ENCODE measurements at places on chromosomes 3 and 15.
A peak's percentile ranks its signal among the peaks of the same experiment; 100 is the strongest.

GRCh38 chr3:10557781-10558373 lies 52.5 kb upstream of the ATP2B2 start:
- DNase-seq, result peak; percentile 22

GRCh38 chr3:179373938-179374337 lies 26.4 kb downstream of the MFN1 start:
- DNase-seq, result no peak

GRCh38 chr3:161355508-161355907 lies 15.8 kb downstream of the SPTSSB start:
- no peak for DNase-seq

DNA sequence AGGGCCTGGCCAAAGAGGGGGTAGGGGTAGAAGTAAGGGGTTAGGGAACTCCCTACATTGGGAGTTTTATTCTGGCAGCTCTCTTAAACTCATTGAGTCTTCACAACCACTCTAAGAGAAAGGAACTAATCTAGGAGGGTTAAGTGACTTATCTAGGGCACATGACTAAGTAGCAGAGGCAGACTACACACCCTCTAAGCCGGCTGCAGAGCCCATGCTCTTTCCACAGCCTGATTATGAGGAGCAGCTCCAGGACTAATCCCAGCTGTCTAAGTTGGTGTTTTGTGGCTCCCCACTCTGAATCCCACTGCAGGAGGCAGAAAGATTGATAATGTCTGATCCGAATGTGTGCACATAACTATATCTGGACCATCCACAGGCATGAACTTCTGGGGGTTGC lies 374.6 kb downstream of the EPHB1 start:
- no peak for DNase-seq

DNA sequence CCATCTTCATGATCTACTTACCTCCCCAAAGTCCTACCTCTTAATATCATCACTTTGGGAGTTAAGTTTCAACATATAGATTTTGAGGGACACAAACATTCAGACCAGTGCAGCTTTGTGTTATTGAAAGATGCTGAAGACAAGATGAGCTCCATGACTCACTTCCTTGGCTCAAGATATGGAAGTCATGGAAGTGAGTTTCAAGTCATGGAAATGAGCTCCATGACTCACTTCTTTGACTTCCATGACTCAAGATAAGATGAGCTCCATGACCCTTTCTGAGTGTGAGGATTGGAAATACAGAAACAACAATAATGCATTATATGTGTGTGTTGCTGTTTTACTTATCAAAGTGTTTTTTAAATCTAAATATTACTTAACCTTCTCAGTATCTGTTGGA lies 170.2 kb upstream of the TPRG1 start:
- peak; percentile 8 for DNase-seq

GRCh38 chr3:44160818-44161217 lies 80.9 kb upstream of the TOPAZ1 start:
- no peak for DNase-seq

GRCh38 chr15:80755885-80756284 lies 23.3 kb upstream of the CEMIP start:
- no peak for DNase-seq

DNA sequence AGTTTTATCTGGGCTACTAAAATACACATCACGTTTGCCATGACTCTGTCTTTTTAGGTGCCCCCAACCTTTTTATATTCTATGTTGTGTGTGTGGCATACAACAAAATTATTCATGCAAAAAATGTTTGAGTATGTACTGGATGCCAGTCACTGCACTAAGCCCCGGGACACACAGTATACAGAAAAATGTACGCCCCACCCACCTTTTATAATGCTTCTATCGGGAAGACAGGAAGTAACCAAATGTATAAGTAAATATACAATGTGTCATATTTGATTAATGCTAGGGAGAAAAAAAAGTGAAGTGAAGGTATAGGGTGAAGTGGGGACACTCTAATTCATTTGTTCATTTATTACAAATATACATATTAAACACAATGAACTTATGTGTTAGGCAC lies 503.4 kb upstream of the MDFIC2 start:
- no peak for DNase-seq

DNA sequence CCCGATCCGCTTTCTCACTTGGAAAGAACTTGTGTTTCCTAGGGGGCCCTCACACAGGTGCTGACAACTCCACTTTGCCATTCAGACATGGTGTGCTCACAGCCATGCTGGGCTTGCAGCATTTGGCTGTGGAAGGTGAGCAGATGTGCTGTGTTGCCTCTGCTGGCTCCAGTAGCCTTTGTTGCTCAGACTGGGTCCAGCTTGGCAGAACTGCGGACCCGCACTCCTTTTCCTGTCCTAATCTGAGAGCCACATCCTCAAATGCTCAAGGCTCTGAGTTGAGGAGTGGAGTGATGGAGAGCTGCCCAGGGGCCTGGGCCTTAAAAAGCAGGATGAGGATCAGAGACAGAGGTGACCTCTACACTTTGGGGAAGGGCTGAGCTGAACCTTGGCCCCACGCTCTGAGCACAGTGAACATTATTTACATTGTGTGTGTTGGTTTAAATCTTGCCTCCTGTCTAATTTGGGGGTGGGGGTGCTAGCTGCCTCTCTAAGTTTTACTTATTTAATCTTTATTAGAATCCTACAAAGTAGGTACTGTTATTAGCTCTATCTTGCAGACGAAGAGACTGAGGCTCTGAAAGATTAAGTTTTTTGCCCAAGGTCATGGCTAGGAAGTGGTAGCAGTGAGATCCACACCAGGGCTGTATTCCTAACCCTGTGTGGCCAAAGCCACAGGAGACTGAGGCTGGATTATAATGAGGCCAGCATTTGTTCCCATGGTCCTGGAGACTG lies 17.2 kb downstream of the ACOX2 start:
- DNase-seq, result no peak

- DNase-seq, result no peak
Observed at GRCh38 chr3:61673651-61674050, 112.3 kb downstream of the PTPRG start.

GRCh38 chr3:190731596-190731995 lies 130.9 kb downstream of the GMNC start:
- no peak for DNase-seq

GRCh38 chr3:82000773-82001172 lies 239.3 kb upstream of the GBE1 start:
- DNase-seq, result no peak

DNA sequence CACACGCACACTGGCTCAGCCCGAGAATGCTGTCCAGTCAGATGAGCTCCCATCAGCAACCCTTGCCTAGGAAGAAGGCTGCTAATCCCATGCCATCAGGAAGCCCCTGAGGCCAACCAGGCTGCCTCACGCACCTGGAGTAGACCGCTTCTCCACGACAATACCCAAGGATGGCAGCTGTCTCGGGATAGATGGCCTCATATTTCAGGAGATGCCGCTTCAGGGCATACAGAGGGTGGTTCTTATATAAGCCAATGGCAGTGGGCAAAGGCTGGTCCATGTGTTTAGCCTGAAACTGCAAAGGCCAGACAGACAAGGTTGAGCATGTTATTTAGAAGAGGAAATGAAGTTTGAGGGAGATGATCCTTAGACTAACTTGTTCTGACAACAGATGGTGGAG lies 22.2 kb downstream of the XPC start:
- no peak for DNase-seq

- no peak for DNase-seq
Observed at GRCh38 chr15:68210409-68210756, 5.3 kb upstream of the CALML4 start.

DNA sequence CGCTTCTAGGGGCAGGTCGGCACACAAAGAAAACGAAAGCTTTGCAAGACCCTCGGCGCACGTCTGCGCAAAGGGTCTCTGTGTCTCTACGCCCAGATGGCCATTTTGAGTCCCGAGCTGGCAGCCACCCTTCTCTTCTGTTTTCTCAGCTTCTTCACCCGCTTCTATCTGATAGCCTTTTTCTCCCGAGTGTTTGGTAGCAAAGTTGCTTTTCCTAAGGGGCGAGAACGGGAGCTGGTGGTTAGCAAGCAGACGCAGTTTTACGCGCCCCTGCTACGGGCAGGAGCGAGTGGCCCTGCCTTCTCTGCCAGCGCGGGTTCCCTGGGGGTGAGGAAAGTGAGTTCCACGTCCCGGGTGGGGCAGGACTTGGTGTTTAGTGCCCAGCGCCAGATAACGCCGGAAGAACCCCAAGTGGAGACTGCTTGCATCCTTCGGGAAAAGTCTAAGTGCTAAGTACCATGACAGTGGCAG lies 2.9 kb upstream of the MKRN2 start:
- no peak for DNase-seq

GRCh38 chr15:46265664-46266347 lies 631.0 kb downstream of the SQOR start:
- no peak for DNase-seq

GRCh38 chr3:130293247-130293646 lies 52.2 kb upstream of the COL6A5 start:
- DNase-seq, result no peak

GRCh38 chr15:66718220-66718988 lies 16.4 kb downstream of the SMAD6 start:
- no peak for DNase-seq

DNA sequence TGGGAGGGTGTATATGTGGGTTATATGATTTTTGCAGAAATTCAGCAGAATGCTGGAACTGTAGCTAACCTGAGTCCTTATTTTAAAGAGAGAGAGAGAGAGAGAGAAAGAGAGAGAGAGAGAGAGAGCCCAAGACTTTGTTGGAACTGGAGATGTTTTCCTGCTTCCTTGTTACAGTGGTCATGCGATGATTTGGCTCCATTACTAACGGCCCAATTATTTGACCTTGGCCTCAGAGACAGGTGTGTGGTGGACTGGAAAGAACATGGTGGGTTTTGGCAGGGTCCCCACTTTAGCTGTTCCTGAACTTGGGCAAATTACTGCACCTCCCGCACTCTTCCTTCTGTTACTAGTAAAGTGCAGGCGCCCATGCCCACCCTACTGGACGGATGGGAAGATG lies 14.8 kb upstream of the ACSBG1 start:
- no peak for DNase-seq

- DNase-seq, result no peak
Observed at GRCh38 chr3:45179163-45179562, 33.0 kb upstream of the CDCP1 start.

GRCh38 chr3:159807137-159808040 lies 181.2 kb upstream of the IL12A start:
- no peak for DNase-seq

DNA sequence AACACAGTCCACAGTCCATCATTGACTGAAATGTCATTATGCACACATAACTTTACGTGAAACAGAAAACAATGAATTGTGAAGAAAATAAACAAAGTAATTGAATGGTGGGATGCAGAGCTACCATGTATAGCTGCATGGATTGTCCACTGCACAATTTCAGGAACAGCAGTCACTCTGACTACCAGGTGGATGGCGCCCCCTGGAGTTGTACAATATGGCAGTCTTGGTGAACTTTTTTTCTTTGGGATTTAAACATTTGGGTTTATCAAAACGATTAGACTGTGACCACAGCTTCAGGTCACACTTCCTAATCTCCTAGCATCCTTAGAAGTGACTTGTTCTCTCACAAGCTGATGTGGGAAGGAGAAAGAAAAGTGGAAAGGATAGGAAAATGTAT lies 48.9 kb upstream of the TCF12 start:
- DNase-seq, result peak; percentile 20

DNA sequence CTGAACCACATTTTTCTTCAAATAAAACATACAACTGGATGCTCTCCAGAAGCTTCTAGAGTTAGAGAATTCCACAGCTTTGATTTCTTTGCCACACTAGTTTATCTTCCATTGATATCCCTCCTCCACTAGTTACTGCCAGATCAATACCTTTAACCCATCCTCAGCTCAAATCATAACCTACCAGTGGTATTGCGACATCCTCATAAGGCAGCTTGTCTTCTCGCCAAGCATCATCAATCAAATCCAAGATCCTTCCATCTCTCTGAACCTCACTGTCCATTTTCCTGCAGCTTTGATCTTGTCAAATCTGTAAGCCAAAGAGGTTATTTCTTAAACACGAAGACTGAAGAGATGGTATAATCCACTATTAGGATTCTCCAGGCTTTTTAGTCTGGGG lies 3.2 kb downstream of the ANAPC13 start:
- DNase-seq, result no peak

DNA sequence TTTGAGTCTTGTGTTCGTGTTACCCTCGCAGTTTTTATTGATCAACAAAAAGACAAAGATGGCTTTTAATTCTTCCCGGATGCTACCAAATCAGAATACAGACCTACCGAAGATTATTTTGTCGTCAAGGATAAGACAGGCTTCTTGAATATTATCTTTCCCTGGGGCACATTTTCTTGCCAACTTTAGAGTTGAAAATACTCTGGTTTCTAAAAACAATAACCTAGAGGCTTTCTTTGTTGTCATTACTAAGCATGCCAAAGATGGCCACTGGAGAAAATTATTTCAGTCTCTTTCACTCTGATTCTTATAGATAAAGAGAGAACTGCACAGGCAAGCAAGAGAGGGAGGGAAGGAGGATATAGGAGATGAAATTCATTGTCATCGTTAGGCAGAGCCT lies 33.9 kb downstream of the OXNAD1 start:
- DNase-seq, result no peak

GRCh38 chr3:151267066-151267465 lies 11.3 kb downstream of the P2RY14 start:
- DNase-seq, result no peak

DNA sequence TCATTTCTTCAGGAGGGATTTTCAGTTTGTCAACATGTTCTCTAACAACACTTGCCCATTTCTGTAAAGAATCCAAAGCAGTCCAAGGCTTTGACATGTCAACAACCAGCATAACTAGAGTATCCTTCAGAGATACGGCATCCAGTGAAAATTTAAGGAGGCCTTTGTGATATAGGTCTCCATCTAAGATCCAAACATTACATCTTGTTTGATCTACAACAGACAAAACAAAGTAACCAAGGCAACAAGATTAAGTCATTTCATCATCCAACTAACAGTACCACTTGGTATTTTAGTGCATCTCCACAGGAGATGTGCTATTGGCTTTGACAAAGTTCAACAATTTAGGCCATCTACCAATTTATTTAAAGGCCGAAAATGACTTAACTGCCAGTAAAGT lies 25.8 kb downstream of the DYNC1LI1 start:
- no peak for DNase-seq

- no peak for DNase-seq
Observed at GRCh38 chr3:59762941-59763340, 713.1 kb upstream of the CFAP20DC start.

GRCh38 chr3:98613616-98614015 lies 20.2 kb upstream of the CPOX start:
- DNase-seq, result no peak

DNA sequence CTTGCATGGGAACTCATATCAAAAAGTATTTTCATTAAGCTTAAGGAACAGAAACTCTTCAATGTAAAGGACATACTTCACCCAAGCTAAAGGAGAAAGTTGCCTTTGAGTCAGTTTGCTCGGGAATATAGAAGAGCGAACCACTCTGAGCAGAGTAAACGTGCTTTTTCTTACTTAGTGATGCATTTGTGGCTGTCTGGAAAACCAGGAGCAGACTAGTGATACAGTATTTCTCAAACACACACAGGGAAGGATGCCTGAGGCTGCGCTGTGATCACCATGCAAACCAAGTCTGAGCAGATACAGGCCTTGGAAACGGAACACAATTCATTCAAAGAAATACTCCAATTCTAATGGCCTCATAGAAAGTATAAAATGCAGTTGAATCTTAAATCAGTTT lies 121.0 kb upstream of the CDIN1 start:
- DNase-seq, result no peak

Measured in HL-60 (cell line).